ENCODE measurements at places on chromosomes 2 and 18.
A peak's percentile ranks its signal among the peaks of the same experiment; 100 is the strongest.

- no peak for ATAC-seq
Measured at GRCh38 chr2:171852366-171852888, 41.6 kb downstream of the SLC25A12 start.

GRCh38 chr2:54074606-54075341 is 40.6 kb upstream of the ACYP2 start:
- ATAC-seq: no peak

- peak; percentile 38 for ATAC-seq
Measured at GRCh38 chr18:68121826-68122225, 593.1 kb downstream of the TMX3 start.

DNA sequence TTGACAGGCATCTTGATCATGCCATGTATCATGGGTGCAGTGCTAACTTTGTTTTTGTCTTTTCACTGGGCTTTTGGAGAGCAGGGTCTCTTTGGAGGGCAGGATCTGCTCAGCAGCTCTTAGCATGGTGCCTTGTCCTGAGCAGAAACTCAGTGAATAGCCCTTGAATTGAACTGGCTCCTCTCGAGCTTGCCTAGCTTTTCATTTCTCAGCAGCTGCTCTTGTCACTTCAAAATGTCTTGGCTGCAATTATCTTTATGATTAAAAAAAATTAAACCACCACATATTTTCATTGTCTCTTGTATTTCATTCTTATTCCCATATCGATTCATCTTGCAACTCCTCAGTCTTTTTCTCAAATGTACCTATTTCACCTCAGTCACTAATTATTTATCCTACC is 50.5 kb downstream of the CCDC85A start:
- no peak for ATAC-seq

DNA sequence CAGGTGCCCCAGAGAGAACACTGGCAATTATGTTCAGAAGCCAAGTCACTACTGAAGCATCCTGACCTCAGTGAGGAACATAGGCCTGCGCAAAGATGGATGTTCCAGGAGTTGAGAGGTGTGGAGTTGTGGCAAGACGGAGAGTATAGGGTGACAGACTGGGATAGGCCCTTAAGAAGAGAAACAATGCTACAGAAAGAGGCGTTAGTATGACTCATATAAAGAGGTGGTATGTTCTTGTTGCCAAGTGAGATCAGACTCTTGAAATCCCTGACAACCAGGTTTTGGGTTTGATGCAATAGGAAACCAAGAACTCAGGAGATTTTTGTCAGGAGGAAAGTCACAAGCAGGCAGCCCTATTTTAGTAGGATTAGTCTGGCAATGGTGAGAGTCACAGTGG is 185.6 kb downstream of the RIT2 start:
- peak; percentile 39 for ATAC-seq

DNA sequence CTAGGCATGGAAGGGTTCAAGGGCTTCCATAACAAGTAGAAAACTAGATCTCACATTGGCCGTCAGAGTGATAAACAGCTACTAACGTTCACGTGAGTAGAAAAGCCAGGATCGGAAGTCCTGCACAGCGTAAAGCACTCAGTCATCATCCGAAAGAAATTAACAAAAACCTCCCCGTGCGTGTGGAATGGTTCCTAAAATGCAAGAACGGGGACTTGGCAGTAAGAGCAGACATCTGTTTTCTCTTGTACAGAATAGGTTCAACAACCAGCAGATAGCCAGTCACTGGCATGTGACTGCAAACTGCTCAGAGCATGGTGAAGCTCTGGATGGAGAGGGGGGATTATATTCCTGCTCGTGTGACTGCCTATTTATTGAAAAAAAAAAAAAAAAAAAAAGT is 106.9 kb upstream of the ITGB6 start:
- no peak for ATAC-seq

DNA sequence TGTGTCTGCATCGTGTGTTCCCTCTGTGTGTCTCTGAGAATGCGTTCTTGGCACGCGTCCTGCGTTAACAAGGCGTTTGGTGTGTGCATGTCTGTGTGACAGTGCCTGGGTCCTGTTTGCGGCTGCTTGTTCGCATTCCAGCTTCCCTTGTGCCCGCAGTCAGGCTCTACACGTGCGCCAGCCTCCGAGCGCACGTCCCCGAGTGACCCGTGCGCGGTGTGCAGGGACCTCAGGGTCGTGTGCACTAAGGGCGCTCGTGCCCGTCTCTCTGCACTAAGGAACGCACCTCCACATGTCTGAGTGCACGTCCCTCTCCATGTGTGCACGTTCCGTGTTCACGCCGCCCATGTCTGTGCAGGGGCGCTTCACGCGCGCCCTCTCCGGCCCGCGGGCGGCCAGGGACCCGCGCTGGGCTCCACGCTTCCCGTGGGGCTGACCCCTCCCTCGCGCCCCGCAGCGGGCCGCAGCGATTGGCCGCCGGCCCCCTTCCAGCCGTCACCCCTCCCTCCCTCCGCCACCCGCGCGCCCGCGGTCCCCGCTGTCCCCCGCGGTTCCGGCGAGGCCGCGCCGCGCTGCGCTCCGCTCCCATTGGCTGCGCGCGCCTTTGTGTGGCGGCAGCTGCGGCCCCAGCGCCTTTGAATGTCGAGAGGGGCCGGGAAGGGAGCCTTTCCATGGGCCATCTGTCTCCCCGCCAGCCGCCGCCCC is 229.4 kb downstream of the HAUS1 start:
- ATAC-seq: peak; percentile 61

DNA sequence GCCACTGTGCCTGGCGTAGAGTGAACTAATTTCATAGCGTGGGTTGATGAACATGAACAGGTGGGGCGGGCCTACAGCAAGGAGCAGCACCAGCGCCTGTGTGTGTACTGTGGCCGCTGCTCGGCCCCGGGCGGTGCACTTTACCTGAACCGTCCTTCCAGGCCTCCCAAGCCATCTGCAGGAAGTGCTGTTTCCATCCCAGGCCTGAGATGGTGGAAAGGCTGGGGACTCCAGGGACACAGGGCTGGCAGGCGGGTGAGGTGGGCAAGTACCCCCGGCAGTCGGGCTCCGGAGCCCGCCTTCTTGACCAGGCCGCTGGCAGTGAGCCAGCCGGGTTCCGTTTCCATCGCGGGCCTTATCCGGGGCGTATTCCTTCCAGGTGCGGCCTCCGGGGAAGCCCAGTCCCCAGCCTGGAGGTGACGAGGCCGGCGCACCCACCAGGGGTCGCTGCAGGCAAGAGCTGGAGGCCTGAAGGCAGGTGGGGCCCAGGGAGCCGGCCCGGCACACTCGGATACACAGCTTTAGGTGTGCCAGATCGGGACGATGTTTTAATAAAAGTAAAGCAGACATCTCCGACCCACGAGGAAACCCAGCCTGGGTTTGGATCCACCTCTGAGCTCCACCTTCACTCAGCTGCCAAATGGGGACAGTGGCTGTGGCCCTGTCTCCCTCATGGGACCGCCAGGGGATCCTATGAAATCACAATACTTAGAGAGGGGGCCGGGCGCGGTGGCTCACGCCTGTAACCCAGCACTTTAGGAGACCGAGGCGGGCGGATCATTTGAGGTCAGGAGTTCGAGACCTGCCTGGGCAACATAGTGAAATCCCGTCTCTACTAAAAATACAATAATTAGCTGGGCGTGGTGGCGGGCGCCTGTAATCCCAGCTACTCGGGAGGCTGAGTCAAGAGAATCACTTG is 22.7 kb upstream of the PDIA6 start:
- peak; percentile 69 for ATAC-seq

DNA sequence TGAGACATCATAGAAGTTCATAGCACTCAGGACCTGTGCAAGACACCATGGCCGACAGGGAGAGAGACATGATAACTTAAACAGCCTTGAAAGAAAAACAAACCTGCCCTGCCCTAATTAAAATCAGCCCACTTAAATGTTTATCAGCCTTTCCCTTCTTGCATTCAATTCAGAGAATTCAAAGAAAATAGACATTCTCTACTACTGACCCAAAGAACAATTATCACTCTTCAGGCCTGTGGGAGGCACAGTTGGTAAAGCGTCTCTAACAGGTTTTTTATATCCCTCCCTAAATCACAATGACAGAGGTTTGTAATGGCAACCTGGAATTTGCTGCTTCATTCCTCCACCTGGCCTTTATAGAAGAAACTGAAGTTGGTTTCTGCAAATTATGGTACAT is 1.7 kb downstream of the CDK15 start:
- ATAC-seq: no peak

DNA sequence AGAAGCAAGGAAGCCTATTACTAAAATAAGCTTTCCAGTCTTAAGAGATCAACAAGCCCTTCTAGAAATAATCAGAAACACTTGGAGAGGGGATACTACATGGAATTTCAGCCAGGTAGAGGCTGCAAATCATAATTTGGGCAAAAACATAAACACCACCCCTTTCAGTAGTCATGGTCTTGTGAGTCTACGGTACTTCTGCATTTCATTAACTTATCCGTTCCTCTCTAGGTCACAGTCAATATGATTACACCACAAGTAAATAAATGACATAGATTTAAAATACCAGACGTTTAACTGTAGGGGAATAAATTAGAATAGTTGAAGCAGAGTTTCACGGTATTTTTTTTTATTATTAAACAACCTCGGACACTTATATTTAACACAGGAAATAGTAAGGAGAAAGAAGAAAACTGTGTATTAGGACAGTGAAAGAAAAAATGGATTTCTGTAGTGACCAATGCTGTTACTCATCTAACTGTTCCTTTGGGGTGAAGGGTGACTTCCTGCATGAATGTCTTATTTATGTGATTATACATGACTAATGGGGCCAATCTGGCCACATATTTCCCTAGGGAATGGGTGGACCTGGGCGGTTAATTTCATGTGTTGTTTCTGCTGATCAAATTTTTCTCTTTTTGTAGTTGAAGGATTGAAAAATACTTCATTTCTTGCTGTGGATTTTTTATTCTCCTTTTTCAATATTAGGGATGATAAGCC is 456.6 kb upstream of the UBE2E3 start:
- ATAC-seq: no peak

DNA sequence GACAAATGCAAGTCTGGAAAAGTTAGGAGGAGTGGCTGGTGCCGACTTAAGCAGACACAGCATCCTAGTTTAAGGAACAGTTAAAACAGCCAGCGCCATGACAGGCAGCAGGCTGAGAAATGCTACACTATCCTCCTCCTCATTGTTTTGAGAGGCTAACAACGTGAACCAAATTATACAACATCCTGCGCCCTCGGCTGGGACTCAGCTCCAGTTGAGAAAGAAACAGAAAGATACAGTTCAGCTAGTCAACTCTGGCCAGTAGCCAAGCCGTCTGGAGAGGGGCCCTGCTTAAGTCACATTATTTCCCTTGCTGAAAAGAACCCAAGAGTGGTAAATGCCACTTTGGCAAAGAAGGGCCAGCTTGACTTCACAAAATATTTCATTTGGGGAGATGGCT is 90.2 kb downstream of the BCL11A start:
- no peak for ATAC-seq

- ATAC-seq: no peak
Measured at GRCh38 chr2:172555272-172555521, 693 bp upstream of the PDK1 start.

DNA sequence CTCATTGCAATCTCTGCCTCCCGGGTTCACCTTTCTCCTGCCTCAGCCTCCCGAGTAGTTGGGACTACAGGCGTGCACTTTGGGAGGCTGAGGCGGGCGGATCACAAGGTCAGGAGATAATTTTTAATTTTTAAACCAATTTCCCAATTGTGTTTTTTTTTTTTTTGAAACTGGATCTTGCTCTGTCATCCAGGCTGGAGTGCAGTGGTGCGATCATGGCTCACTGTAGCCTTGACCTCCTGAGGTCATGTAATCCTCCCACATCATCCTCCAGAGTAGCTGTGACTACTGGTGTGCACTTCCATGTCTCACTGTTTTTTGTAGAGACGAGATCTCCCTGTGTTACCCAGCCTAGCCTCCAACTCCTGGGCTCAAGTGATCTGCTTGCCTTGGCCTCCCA is 49.3 kb downstream of the GLS start:
- no peak for ATAC-seq

DNA sequence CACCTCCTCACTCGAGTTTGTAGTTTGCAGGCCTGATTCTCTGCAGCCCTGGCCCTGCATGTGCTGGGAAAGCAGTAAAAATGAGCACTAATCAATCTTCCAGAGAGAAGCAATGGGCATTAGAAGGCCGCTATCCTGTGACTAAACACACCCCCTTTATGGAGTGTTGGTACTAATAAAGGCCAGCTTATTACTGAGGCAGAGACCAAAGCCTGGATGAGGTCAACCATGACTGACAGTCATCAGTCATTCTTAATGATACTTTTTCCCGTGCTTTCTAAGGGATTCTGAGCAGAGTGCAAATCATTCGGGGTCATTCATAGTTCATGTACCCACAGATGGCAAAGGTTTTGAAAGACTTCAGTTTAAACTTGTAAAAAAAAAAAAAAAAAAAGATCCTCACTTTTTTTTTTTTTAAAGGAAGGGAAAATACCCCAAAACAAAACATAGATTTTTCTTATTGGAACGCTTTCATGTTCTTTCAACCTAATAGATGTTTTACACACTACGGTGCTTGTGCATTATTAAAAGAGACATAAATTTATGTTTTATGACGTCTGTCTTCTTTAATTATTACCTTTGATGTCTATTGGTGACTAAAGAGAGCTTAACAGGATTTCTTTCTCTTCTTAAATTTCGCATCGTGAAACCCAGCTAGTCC is 13.2 kb downstream of the TSHZ1 start:
- peak; percentile 56 for ATAC-seq

- ATAC-seq: peak; percentile 37
Measured at GRCh38 chr18:41647914-41648313, 307.1 kb upstream of the PIK3C3 start.

DNA sequence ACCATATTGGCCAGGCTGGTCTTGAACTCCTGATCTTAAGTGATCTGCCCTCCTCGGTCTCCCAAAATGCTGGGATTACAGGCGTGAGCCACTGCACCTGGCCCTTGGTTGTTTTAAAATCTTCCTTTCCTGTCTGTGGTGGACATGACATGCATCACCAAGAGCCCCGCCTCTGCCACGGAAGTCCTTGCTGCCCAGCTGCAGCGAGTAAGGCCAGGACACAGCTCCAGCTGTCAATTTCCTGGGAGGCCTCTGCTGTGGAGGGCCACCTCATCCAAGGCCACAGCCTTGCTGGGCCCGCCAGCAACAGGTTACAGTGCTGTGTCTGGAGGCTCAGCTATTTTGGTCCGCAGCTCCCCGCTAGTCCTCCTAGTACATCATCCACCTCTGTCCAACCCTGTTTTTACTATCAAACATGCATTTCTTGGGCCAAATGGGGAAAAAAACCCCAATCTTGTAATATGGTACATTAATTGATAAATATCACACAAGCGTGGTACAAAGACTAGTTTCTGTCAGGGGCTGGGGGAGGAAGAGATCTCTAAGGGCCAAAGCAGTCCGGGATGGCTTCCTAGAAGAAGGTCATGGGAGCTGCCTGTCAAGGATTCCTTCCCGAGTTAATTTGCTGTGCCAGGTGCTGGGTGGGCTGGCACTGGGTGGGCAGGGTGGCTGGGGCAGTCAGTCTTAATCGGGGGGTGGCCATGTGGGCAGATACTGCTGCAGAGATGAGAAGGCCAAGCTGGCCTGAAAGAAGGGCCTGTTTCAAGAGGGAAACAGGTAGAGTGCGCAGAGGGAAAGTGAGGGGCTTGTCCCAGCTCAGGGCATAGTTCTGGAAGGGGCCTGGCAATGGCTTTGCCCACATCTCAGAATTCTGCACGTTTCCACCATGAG is 100.5 kb downstream of the INHBB start:
- ATAC-seq: no peak

DNA sequence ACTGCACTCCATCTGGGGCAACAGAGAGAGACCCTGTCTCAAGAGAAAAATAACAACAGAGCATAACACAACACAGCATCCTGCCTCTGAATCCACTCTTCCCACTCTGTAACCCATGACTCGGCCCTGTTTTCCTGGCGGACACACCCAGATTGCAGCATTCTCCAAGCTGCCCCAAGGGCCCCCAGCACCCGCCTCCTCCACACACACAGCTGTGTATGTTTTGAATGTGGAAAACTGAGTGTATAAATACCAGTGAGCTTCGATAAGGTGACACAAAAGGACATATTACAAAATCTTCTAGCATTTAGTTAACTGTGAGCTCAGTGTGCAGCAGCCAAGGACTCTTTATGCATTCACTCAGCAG is 13.0 kb downstream of the IMPA2 start:
- ATAC-seq: peak; percentile 48
